Fibroblast of the aortic adventitia (primary cell): ENCODE measurements at places on chromosomes 11 and 22. TPM values are rescaled to one million over a fixed set of nuclear protein-coding genes. Genes with fewer than 3 reads are reported as not detected.
A peak's percentile ranks its signal among the peaks of the same experiment; 100 is the strongest.

- no peak for DNase-seq
Measured at GRCh38 chr11:95556011-95556341, 233.6 kb downstream of the FAM76B start.

FREY1 gene
- total RNA-seq = 1.6 TPM in 1 of 2 replicates, not detected in the other

GRCh38 chr11:67381244-67381972, 8.0 kb upstream of the CLCF1 start:
- no peak for DNase-seq

HOATZ gene
- not detected in 2 replicates for total RNA-seq

ZP1 gene
- total RNA-seq = not detected in 2 replicates

GRCh38 chr11:57249384-57250319, 12.6 kb upstream of the APLNR start:
- peak; percentile 74 for DNase-seq

GRCh38 chr22:17096071-17096470, 11.3 kb downstream of the IL17RA start:
- no peak for DNase-seq

CCDC81 gene
- 0.36 and 2.6 TPM in 2 replicates for total RNA-seq

PTPRCAP gene
- 0.41 and 0.45 TPM in 2 replicates for total RNA-seq

BRD1 gene
- 14.6 and 58.5 TPM in 2 replicates for total RNA-seq

SHISAL1 gene
- total RNA-seq = 0.98 and 11.4 TPM in 2 replicates

- DNase-seq = peak; percentile 13
Measured at GRCh38 chr11:74341921-74342320, 30.5 kb upstream of the P4HA3 start.
